Thymus (tissue), 14 donors: ENCODE measurements at places on chromosomes 2 and 18. TPM values are rescaled to one million over a fixed set of nuclear protein-coding genes. Genes with fewer than 3 reads are reported as not detected.

- no peak for DNase-seq
Observed at GRCh38 chr2:42147641-42148274, 21.4 kb upstream of the EML4 start.

- DNase-seq: no peak
Observed at GRCh38 chr18:79664525-79665125, 15.0 kb upstream of the CTDP1 start.

DNA sequence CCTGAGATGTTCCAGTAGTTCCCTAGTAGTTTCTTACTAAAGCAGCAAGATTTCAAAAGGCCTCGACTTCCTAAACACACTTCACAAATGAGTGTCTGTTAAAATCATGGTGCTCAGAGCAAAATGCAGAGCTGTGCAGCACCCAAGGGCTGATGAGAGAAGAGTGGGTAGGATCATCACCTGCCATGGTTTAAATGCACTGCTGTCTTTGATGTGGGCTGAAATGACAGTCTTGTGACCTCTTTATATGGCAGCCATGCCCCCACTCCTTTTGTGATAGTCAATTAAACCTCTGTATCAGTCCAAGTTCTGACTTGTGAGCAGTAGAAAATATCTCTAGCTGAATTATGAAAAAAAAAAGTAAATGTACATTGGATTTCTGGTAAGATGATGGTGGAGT, 107.1 kb downstream of the TFCP2L1 start:
- DNase-seq: no peak

DNA sequence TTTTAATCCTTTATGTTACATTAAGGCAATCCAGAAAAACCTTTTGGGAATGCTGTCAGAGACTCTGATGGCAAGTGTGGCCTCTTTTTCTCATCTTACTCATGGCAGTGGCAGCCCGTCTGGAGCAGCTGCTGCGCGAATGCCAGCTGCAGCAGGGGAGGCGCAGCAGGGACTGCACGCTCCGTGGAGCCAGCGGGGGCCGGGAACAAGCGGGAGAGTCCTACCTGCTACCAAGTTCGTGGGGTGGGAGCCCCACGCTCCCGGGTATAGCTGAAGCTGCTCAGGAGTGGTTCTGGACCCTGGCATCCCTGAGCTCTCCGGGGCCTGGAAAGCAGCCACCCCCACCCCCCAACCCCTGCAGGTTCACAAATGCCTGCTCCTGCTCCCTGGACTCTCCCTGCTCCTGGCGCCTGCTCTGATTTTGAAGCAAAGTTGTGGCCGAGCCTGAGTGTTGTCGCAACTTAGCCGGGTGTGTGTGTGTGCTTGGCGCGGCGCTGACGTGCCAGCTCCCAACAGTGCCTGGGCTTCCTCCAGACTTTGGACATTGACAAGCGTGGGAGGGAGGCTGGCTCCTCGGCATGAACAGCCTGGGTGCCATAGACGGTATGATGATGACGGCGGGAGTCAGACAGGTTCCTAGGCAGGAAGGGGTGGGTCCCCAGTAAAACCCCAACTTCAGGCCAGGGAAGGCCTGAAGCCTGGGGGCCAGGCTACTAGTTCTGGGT, 21.7 kb downstream of the TMX3 start:
- DNase-seq: no peak

- no peak for DNase-seq
Observed at GRCh38 chr18:22309191-22309590, 108.5 kb downstream of the CTAGE1 start.

DNA sequence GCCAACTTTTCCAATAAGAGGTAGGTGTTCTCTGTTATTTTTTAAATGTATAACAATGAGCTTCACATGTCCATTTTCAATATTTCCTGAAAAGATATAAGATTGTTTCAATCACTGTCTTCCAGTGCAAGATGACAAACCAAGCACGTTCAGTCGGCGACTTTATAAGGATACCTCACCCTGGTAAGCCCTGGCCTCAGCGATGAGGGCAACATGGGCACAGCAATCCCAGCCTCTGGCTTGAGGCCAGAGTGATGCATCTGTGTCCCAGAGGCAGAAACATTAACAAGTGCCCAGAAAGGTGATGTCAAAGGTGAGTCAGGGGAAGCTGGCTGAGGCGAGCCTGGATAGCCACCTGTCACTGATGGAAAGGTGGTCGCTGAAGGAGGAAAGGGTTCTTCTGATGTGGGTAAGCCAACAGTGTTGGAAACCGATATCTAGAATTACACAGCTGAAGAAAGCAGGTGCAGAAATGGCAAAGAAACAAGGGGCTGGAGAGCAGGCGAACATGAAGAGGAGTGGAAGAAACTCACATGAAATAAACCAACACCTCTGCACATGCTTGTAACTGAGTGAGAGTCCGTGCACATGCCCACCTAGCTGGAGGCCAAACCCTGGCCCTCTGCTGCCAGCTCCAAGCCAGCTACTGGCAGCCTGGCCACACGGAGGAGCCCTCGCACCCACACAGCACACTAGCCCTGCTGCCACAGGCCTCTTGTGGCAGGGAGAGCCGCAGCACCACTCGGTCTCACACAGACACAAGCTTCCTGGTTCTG, 65.5 kb downstream of the FBXO15 start:
- peak; percentile 70 for DNase-seq

Gene SERPINB3
- 2.6 TPM for total RNA-seq

DNA sequence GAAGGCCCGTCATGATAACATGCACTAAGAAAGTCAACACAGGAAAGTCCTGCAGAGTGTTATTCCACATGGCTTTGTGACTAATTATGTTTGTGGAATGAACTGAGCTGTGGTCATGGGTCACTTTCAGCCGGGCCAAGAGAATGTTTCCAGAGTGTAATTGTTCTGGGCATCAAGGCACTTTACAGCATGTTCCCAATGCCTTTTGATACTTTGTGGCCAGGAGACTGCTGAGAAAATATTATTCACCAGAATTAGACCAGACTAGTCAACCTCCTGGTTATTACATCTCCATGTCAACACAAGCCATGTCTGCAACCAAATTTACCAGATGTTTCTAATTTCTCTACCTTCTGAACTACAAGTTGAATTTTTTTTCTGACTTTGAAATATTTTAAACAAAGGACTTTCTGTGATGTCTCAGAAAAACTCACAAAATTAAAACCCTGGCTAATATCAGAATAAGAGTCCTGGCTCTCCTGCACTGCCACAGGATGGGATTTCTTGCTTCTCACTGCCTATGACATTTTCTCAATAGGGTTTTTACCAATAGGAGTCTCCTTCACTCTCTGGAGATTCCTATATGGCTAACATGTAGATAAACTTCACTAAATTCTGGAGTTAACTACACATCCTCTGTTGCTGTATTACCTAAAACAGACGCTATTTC, 90.6 kb upstream of the WDR75 start:
- DNase-seq: no peak

GRCh38 chr2:167924556-167924955, 322.8 kb downstream of the STK39 start:
- no peak for DNase-seq

Gene CFAP53
- total RNA-seq: 0.47 TPM

Gene ASB18
- total RNA-seq: not detected

GRCh38 chr18:63479826-63480225, 3.1 kb downstream of the SERPINB5 start:
- DNase-seq: no peak

GRCh38 chr2:104412384-104412783, 441.5 kb upstream of the POU3F3 start:
- no peak for DNase-seq

DNA sequence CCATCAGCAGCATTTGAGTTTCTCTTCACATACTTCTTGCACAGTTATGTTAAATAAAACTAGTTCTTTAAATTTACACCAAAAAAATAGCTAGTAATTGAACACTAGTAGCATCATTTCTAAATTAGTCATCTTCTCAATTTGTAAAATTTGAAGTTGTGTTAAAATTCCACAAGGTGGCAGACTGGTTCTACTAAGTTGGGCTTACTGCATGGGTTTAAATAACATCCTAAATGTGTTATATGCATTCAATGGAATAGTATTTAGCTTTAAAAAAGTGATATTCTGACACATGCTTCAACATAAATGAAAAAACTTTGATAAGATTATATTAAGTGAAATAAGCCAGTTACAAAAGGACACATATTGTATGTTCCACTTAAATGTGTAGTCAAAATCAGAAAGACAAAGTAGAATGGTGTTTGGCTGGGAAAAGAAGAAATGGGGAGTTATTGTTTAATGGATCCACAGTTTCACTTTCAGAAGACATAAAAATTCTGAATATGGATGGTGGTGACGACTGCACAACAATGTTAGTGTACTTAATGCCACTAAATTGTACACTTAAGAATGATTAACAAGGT, 28.7 kb upstream of the RPRD1A start:
- DNase-seq: peak; percentile 20

Gene IL36B
- not detected for total RNA-seq

DNA sequence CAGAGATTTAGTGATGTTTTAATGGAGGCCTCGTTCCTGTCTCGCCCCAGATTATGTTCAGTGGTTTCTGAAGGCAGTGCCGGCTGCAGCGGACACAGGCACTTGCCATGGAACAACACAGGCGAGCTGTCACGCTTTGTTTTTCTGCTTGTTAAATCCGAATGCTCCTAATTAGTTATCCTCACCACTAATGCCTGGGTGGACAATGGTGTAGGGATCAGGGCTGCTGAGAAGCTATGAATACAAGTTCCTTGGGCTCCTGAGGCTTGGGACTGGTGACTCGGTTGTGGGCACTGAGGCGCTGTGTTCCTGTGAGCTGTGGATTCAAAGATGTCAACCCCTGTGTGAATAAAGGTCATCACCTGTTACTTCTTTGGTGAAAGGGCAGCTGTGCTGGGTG, 123.5 kb downstream of the PLEKHM3 start:
- no peak for DNase-seq
